ENCODE measurements at places on chromosomes 6 and 20.
A peak's percentile ranks its signal among the peaks of the same experiment; 100 is the strongest.

- peak; percentile 45 for DNase-seq
Observed at GRCh38 chr6:139627091-139627490, 252.6 kb upstream of the CITED2 start.

- no peak for DNase-seq
Observed at GRCh38 chr6:168116975-168117899, 38.2 kb upstream of the FRMD1 start.

DNA sequence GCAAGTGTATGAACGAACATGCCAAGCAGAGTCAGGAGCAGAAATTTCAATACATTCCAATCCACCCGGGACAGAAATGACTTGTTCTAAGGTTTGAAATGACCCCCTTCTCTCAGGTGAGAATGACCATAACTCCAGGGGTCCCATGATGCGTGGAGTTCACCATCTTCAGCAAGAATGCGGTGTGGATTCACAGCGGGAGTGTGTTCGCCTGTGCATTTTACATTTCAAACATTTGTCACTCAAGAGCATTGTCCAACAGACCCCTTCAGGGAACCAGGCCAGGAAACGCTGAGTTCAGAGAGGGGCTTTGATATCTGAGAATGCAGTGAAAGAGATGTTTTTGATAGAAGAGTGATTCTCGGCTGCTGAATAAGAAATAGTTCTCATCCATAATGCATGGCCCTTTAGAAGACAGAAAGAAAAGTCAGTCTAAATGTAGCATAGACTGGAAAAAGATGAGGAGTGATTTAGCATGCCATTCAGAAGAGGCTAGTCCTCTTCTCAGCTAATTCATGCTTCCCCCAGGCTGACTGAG lies 200.3 kb upstream of the KCNG1 start:
- no peak for DNase-seq

DNA sequence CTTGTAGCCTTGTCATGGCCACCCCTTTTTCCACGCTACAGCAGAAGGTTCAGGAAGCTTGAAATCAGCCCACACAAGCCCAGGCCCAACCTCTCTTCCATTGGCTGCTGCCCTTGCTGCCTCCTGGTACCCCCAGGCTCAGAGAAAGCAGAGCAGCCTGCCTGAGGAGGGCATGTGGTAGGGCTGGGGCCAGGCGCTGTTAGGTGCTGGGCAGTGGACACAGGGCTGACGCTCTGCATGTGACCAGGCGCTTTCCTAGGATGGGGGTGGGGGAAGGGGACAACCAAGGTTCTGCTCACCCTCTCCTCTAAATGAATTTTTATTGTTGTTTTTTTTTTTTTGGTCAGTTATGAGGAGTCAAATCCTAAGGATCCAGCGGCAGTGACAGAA lies 36.3 kb upstream of the ID1 start:
- DNase-seq: peak; percentile 2

DNA sequence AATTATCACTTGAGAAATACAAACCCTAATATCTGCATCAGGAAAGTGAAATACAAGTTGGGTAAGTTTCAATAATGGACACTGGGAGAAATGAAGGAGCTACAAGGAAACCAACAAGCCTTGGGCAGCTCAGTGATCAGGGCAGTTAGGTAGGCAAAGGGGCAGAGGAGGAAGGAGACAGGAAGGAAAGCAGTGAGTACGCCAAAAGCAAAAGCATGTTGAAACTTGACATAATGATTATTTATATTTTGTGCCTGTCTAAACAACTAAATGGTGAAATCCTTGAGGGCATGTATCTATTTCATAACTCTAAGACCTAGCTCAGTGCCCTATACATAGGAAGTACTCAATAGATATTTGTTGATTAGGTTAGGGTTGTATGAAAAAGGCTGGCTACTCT lies 23.3 kb downstream of the PXT1 start:
- no peak for DNase-seq

GRCh38 chr6:474453-475185 lies 83.1 kb downstream of the IRF4 start:
- no peak for DNase-seq

DNA sequence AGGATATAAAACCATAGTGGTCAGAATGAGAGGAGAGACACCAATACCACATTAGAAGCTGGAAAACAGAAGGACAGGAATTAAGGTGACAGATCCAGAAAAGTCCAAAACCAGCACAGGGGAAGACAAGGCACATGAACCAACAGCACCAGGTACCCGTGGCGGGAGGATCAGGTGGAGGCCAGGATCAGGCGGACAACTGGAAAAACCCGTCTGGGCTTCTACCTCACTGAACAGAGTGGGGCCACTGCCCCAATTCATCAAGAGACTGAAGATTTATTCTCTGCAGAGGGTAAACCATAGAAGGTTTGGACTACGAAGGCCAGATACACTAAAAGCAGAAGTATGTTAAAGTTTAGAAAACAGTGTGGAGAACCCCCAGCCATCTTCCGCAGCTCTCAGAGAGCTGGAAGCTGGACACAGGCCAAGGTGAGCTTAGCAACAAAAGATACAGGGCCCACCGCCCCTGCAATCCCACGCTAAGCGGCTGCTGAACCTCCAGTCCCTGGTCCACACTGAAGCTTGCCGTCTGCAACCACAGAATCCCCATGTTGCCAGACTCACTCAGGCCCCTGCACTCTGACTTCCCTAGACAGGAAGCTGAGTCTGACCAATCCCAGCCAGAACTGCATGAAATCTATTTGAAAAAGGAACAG lies 29.9 kb downstream of the ABHD12 start:
- DNase-seq: peak; percentile 33

GRCh38 chr6:19337101-19337500 lies 500.1 kb upstream of the ID4 start:
- peak; percentile 45 for DNase-seq

DNA sequence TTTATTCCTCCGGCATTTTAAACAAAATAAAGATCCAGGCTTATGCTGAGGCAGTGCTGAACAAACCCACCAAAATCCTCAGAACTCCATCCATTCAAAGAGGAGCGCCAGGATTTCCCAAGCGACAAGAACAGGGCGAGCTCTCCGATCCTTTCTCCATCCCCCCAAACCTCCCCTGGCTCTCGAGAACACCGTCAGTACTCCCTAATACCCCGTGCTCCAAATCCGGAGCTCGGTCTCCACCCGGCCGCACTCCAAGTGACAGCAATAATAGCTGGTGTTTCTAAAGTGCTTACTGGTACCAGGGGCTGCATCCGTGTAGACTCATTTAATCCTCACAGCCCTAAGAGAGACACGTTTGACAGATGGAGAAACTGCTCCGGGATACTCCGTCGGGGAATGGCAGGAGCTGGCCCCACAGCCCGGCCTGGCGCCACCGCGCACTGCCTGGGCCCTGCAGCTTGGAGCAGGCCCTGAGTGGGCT lies 277.1 kb upstream of the QKI start:
- no peak for DNase-seq

- no peak for DNase-seq
Observed at GRCh38 chr20:1377341-1377871, 15.4 kb downstream of the FKBP1A start.
